ELF-1 (cell line): ENCODE measurements at places on chromosomes 5 and 9.

DNA sequence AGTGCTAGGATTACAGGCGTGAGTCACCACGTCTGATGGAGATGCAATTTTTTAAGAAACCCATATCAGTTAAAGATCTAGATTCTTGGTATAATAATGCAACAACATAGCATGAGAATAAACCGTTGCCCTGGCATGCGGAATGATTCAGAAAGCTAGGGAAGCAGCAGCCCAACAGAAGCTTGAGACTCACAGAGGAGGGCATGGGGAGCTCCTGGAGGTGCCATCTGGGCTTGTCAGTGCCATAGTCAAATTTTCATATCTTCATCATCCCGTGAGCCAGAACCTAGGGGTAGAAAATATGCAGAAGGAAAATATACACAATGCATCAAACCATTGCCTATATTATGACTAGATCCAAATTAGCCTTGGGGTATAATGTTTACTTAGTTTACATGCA lies 118.7 kb upstream of the ADAMTS16 start:
- DNase-seq: no peak

GRCh38 chr9:8686516-8686915 lies 886.9 kb upstream of the DMAC1 start:
- no peak for DNase-seq

DNA sequence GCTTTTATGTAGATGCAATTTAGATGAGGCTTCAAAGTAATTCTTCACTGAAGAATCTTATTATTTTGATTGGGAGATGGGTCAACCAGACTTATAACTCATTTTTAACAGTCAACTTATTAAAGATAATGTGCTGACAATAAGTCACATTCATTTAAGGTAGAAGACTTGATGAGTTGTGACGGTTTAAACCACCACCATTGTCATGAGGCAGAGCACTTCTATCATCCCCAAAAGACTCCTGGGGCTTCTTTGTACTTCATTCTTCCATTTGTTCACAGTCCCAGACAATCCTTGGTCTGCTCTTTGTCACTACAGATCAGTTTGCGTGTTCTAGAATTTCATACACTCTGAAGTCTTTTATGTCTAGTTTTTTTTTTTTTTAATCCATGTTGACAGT lies 346.1 kb downstream of the RASEF start:
- no peak for DNase-seq

GRCh38 chr5:150778088-150778516 lies 455 bp upstream of the SMIM3 start:
- no peak for DNase-seq

DNA sequence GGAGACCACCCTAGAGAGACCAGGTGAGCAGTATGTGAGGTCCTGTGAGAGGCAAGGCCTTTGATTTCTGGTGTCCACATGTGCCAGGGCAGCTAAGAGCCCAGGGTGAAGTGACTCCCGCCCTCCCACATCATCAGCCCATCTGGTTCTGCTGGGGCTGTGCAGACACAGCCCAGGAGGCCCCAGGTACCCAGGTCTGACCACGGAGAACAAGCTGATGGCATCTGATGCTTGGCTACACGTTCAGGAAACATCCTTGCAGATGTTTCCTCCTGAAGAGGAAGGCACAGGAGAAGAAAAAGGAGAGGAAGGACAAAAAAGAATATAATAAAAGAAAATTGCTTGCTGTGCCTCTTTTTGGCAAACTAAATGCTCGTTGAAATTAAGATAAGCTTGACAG lies 225.8 kb downstream of the PAX5 start:
- no peak for DNase-seq

DNA sequence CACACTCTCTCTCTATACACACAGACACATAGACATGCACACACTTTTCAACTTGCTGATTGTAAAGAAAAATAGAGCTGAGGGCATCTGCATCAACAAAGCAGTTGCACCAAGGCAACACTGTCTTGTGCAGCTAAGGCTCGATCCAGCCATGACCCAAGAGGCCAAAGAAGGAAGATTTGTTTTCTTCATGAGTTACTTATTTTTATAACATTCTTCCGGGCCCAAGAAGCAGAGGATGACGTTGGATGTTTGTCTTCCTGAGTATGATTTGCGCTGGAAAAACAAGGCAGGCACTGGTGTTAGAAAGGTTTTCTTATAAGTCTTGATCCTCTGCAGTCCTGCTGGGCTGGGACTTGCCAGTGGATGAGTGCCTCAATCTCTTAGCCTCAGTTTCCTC lies 344.1 kb downstream of the ADAMTS6 start:
- no peak for DNase-seq

GRCh38 chr9:94277885-94278536 lies 18.9 kb downstream of the ZNF169 start:
- DNase-seq: no peak
